Epithelial cell of prostate (primary cell): ENCODE measurements at places on chromosomes 12 and 14.

DNA sequence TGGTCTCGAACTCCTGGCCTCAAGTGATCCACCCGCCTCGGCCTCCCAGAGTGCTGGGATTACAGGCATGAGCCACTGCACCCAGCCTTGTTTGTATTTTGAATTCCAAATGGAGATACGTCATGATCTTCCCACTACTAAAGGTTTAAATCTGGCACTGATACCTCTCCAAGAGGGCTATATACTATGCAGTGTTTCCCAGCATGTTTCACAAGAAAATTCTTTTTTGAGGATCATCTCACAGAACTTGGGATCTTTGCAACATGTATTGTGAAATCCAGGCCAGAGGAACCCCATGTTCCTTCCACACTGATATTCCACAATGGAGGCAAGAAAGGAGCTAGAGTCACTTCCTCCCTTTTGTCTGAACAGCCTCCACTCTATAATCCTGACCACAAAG, 112.7 kb downstream of the NT5DC3 start:
- DNase-seq, result no peak

- peak; percentile 79 for DNase-seq
Measured at GRCh38 chr12:75658901-75659823, 147.8 kb upstream of the KRR1 start.

DNA sequence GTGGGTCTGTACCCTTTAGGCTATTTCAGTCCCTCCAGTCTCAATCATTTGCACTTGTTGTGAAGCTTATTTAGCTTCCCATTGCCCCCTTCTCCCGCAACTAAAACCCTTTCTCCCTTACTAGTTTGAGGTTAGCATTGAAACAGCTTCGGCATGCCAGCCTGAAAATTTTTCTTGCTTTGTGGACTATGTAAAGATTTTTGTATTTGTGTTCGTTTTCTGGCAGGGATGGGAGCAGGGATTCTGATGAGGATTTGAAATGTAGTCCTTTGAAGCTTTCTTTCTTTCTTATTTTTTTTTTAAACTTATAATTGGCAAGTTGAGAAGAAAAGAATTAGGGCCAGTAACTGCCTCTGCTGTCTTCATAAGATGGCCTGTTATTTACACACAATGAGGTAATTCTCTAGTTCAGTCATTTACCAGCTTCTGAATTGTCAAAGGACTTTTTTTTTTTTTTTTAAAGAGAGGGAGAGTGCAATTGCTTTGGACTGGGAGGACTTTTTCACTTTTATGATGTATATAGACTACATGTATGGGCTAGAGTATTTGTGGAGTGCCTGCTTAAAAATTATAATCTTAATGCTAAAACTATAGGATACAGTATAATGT, 29.0 kb downstream of the PALS1 start:
- DNase-seq, result no peak

- DNase-seq, result no peak
Measured at GRCh38 chr12:65248656-65249633, 29.5 kb upstream of the MSRB3 start.

DNA sequence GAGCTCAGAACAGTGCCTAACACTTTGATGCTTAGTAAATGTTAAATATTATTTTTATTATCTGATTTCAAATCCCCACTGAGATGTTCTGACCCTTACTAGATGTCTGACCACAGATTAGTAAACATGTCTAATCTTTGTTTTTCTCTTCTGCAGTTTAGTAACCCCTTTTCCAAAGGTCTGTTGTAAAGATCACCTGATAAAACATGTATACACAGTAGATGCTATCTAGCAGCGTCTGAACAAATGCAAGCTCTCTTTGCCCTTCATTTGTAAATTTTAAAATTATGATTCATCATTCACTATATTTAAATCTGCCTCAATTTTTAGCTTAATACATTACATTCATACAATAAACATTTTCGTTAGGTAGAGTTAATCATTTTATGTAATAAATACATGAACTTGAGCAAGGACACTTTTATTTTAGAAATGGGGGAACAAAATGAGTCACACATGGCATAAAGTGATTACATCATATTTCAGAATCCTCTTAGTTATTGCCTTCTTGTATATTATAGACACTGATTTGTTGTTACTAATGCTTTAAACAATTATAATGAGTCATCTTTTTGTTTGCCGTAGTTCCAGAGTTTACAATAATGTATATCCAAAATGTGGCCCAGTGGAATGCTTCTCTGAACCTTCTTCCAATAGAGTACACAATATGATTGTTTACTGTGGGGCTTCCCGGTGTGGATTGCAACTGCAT, 1.7 kb upstream of the OR4K5 start:
- no peak for DNase-seq

DNA sequence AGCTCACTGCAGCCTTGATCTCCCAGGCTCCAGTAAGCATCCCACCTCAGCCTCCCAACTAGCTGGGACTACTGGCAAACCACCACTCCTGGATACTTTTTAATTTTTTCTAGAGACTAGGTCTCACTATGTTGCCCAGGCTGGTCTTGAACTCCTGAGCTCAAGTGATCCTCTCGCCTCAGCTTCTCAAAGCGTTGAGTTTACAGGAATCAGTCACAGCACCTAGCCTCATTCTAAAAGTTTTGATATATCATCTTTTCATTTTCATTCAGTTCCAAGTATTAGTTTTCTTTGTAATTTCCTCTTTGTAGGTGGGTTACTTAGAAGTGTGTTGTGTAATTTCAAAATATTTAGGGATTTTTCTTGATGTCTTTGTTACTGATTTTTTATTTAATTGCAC, 9.6 kb downstream of the CBX5 start:
- DNase-seq, result no peak

DNA sequence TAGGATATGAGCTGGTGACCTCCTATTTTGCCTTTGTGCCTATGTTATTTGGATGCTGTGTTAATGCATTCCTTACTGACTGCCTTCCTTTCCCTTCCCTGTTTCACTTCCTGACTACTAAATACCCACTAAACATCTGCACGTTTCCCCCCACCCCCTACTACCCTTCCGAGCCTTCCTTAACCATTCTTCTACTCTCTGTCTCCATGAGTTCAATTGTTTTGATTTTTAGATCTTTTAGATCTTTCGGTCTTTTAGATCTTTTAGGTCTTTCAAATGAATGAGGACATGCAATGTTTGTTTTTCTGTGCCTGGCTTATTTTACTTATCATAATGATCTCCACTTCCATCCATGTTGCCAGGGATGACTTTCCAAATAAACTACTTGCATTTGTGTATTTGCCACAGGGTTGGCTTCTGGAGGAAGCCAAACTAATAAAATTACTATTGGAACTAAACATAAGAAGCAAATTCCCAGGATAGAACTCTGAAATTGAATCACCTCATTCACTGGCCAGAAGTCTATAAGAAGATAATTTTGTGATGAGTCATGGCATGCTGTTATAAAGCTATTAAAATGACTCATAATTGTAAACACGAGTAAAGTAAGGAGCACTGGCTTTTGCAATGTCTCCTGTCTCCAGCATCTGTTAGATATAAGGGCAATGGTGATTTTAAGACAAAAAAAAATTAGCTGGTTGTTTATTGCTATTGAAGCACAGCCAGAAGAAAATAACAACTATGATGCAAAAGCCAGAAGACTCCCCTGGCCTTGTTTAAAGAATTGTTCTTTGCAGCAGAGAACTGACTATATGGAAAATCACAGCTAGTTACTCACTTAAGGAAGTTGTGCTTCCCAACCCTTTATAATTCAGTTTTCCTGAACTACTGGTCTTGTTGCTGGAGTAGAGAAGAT, 586.3 kb downstream of the LRFN5 start:
- peak; percentile 65 for DNase-seq

GRCh38 chr14:74739293-74740030, 23.7 kb upstream of the YLPM1 start:
- DNase-seq, result no peak

- no peak for DNase-seq
Measured at GRCh38 chr12:56521209-56521589, 421 bp upstream of the RBMS2 start.

DNA sequence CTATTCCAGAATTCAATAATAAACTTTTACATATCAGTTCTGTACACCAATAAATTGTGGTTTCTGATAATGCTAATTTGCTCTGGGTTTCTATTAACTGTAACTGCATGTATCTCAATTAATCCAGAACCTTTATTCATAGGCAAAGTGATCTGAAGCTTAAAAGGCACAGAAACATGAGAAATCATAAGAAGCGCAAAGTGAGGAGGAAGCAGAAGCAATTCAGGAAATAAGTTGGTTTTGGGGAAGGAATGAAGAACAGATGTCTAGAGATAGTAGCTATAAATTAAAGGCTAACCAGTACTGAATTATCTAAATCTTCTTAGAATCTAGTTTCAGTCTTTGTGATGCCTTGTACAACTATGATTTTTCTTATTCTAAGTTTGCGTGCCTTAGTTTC, 24.6 kb downstream of the KERA start:
- DNase-seq, result no peak

- no peak for DNase-seq
Measured at GRCh38 chr12:52865090-52865944, 16.5 kb upstream of the KRT78 start.

- DNase-seq, result no peak
Measured at GRCh38 chr12:5096241-5096924, 52.7 kb downstream of the KCNA5 start.

DNA sequence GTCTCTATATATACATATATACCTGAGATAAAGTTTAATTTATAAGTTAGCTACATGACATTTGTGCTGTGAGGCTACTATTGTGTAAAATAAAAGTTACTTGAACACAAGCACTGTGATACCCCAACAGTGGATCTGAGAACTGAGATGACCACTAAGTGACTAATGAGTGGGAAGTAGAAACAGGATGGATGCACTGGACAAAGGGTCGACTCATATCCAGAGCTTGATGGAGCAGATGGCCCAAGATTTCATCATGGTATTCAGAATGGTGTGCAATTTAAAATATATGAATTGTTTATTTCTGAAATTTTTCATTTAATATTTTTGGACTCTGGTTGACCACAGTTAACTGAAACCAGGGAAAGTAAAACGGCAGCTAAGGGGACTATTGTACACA, 908.6 kb upstream of the MDGA2 start:
- no peak for DNase-seq

- no peak for DNase-seq
Measured at GRCh38 chr12:116299064-116299463, 21.6 kb upstream of the MED13L start.

DNA sequence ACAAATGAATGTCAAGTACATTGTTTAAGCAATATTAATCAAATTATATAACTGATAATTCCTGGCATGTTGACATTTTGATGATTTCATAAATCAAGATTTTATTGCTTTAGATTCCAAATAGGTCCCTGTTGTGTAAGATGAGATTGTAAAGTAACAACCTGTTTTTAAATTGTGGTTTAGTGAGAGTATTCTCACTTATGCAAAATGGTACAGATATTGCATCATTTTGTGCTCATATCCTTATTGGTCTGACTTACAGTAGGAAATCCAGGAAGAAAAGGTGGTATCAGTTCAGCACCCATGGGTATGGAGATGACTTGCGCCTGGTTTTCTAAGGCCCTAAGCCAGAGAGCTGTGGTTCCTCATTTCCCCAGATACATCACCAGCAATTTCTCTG, 165.5 kb downstream of the KIF21A start:
- DNase-seq, result peak; percentile 5

DNA sequence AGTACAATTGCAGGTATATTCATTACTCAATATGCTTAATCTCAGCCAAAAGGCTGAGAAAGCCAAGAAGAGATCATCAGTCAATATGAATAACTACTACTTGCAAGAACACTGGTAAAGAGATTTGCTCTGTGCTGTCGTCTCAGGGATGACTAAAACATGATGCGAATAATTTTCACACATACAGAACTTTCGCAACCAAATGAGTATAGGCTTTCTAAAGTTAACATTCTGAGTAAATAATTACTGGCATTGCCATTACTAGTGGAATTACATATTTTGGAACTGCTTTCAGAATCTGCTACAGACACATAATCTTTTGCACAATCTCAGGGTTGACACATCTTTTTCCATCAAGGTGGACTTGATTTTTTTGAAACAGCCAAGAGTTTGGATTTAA, 24.7 kb downstream of the NCKAP1L start:
- DNase-seq, result peak; percentile 34

- DNase-seq, result no peak
Measured at GRCh38 chr14:65168840-65169239, 66.5 kb upstream of the MAX start.

DNA sequence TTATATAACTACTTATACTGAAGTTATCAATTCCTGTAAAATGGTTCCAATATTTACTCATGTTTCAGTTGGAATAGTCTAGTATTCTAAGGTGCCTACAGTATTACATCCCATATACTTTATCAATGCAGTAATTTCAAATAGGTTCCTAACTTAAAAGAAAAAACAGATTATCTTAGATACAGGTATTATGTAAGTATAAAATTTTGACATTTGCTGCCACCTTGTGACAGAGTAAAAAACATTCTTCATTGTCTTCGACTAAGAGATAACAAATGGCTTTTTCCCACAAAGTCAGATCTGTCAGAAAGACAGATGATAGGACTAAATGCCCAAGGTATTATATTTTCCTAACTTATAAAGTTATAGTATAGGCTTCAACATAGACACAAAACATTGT, 78.7 kb downstream of the TXNDC16 start:
- DNase-seq, result no peak

DNA sequence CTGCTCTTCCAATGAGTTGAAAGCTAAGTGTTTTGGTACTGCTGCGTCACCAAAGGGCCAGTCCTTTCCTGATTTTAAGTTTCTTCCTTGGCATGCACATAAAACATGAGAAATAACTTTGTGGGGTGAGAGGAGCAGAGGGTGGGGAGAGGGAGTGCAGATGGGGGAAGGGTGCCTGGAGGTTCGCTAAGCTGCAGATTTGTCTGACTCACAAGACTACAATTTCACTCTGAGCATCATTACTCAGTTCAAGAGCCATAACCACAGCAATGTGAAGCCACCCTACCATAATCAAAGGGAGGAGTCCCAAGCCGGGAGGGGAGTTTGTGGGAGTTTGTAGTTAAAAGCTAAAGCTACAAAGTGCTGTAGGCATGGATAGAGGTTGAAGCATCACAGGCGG, 136.1 kb downstream of the ANO2 start:
- DNase-seq, result no peak

GRCh38 chr12:57813971-57814772, 4.4 kb downstream of the AVIL start:
- DNase-seq, result no peak

DNA sequence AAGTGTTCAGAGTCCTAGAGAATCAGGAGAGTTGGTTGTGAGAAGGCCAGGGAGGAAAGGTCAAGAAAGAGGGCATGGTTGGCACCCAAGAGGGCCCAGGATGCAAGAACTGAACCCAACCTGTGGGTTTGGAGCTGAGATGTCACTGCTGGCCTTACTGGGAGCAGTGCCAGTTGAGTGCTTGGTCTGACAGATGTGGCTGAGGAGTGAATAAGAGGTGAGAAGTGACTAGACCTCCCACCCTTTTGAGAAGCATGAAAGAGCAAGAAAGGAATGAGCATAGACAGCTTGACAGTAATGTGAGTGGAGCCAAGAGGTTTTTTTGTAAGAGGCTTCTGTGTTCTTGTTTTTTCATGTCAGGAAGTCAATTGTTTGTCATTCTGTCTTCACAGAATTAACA, 95.3 kb downstream of the FGD4 start:
- no peak for DNase-seq

- DNase-seq, result no peak
Measured at GRCh38 chr12:58443273-58443980, 476.9 kb downstream of the LRIG3 start.

GRCh38 chr12:48817873-48818830, at the start of gene CACNB3:
Gene CACNB3, plus strand, starts transcription at chr12:48818496. Its CDS starts 434 bp downstream, at chr12:48818930.
- no peak for DNase-seq
